Kidney capillary endothelial cell (primary cell): ENCODE measurements at places on chromosomes 6 and 20.

DNA sequence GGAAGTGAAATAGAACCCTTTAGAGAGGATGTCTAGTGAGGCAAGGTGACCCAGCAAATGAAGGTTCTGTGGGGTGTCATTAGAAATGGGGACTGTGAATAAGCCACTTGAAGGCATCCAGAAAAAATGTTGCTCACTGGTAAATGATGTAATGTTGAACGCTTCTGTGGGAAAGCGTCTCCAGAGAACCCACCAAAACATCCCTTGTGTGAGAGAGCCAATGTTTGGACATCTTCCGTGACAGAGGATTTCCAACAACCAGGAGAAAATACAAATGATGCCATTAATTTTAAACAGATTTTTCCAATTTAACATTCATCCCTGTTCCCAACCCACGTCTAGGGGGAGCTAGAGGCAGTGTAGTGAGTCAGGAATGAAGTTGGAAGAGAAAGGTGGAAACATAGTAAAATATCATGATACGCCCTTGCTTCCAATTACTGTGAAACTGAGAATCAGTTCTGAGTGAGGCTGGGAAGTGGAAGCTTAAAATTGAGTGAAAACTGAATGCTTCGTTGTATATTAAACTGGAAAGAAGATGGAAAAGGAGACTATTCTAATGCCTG lies 584.2 kb downstream of the CD109 start:
- DNase-seq: no peak

DNA sequence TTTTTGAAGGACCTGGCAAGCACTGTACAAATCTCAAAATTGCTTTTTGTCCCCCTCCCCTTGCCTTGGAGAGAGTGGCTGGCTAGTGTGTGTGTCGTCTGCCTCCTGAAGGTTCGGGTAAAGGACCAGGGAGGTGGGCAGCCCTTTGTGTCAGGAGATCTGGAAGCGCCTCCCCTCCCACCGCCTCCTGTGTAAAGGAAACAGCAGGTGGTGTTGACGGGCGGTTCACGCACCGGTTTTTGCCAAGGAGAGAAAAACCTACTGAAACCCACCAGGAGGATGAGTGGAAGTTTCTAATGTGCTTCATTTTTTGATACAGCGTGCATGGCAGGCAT lies 1.2 kb downstream of the ENTPD6 start:
- no peak for DNase-seq

DNA sequence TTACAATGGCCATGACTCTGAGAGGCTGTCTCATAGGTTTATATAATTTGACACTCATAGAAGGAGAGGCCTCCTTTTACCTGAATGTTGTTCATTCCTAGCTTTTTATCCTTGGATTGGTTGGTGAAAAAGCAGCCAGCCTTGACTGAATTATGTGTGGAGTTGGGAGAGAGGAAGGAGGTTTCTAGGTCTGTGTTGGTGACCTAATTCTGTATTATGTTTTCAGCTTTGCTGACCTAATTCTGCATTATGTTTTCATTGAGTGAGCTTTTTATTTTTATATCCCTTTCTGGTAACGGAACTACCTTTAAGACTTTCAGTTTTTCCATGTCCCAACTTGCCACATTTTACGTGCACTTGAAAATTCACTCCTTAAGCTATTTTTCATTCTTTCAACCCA lies 59.1 kb upstream of the RNF144B start:
- no peak for DNase-seq

GRCh38 chr6:163356324-163356723 lies 58.2 kb upstream of the QKI start:
- peak; percentile 74 for DNase-seq

DNA sequence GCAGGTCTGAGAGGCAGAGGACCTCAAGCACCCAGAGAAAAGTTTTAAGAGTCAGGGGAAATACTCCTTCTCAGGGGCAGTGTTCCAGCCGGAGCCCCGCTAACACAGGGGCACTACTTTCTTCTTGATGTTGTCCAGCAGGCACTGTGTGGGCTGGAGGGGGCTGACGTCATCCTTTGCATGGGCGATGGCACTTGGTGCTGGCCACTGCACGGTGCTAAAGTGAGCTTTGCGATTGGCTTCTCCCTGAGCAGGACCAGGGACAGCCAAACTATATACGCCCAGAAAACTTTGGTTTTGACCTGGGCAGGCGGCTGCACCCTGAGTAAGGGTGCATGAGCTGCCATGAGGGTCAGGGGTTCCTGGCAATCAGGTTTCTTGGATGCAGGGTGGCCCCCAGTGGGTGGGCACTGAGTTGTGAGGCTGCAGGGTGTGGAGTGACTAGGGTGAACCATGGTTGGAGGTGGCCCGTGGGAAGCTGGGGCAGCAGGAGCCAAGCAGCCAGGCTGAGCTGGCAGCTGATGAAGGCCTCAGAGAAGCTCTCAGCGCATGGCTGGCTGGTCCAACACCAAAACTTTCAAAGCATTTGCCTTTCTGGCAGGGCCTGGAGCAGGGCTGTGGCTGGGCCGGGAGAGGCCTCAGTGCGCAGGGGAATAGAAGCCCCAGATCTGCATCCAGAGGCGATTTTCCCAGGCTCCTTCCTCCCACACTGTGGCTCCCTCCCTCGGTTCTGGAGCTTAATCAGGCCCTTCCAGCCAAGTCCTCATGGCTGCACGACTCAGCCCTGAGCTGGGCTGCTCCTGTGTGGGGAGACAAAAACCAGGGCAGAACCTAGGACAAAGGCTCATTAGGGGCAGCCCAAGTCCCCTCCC lies 18.3 kb downstream of the MRPS18A start:
- no peak for DNase-seq

GRCh38 chr6:67219346-67219745 lies 1415.7 kb upstream of the ADGRB3 start:
- no peak for DNase-seq

- DNase-seq: no peak
These were observed 103.0 kb downstream of the ALDH8A1 start for GRCh38 chr6:134846865-134847264.

DNA sequence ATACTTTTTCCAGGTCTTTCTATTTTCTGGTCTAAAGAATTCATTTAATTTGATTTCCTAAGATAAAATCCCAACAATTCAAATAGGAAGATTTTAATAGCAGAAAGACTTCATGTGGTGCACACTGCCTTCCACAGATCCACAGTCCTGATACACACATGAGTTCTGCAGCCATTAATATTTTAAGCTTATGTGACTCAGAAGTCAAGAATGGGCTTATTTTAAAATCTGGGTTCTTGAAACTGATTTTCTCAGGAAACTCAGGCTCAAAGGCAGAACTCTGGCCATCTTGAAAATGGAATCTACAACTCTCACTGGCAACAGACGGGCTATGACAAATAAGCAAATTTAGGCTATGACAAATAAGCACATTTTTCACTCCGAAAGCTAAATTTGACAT lies 88.2 kb downstream of the COL12A1 start:
- no peak for DNase-seq

DNA sequence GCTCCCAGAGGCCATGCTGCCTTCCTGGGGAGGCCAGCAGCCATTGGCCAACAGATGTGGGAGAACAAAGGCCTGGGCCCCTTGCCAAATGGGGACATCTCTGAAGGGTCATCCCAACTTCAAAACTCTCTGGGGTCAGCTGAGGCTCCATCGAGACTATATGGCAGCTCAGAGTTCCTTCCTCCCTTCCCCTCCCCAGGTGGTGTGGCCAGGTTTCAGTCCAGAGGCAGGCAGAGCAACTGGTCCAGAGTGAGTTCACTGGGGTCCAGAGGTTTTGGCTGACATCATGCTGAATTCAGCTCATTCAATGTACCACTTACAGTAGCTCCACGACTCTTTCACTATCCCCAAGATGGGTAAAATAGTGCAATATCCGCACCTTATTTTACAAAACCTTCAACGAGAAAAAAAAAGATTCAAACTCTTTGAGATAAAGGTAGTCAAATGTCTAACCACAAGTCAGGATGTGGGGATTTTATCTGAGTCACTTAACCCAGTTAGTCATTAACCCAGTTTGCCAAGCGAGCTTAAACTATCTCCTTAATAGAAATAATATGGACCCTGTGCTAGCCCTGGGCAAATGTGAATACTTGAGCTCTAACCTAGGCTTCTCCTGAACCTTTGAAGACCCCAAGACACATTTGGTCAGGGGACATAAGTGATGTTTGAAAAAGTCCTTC lies 108.4 kb upstream of the PLEKHG1 start:
- peak; percentile 33 for DNase-seq

GRCh38 chr20:50054626-50055511 lies 58.1 kb downstream of the UBE2V1 start:
- DNase-seq: no peak

GRCh38 chr20:53839423-53840176 lies 230.8 kb downstream of the BCAS1 start:
- DNase-seq: peak; percentile 43

DNA sequence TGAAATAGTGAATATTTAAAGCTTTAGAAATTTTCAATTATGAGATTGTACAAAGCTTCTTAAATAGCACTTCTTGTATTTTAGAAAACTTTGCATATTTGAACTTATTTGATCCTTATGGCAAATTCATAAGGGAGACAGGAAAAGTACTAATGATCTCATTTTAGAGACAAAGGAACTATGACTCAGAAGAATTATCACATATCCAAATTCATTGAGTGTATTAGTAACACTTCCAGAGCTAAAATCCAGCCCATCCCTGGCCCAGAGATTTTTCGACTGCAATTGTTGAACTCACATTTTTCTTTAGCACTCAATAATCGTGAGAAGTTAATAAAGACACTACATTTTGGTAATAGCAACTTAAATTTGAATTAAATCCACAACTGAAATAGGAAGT lies 704.3 kb downstream of the EPM2A start:
- DNase-seq: peak; percentile 26

- no peak for DNase-seq
These were observed 616 bp downstream of the CHMP4B start for GRCh38 chr20:33811776-33812151.

DNA sequence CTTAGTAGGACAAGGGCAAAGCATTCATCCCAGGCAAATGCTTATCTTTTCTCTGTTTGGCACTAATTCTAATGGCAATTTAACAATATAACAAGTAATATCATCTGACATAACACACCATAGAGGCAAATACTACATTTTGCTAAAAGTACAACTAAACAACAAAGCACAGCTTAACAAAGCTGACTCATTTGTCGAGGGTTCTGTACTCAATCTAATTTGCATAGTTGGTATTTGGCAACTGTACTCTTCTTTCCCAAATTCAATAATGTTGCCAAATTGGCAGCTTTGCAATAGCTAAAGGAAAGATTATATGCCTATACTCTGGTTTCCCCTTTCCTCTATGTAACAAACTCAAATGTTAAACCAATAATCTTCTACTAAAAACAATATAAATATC lies 461.0 kb downstream of the PKHD1 start:
- DNase-seq: no peak

- peak; percentile 75 for DNase-seq
These were observed 8.8 kb downstream of the RAET1L start for GRCh38 chr6:150016324-150017185.

- DNase-seq: peak; percentile 4
These were observed 116.3 kb upstream of the EMILIN3 start for GRCh38 chr20:41482647-41483552.

GRCh38 chr20:13870170-13870748 lies 85.4 kb downstream of the NDUFAF5 start:
- DNase-seq: no peak

GRCh38 chr6:105726902-105727655 lies 324.2 kb upstream of the PREP start:
- no peak for DNase-seq
